ENCODE measurements at places on chromosomes 1 and 21.

- DNase-seq = no peak
Observed at GRCh38 chr1:6408023-6408422, 11.7 kb downstream of the HES2 start.

GRCh38 chr1:227568593-227568992, 5.2 kb downstream of the ZNF678 start:
- DNase-seq = no peak

- DNase-seq = no peak
Observed at GRCh38 chr1:81455481-81455880, 345.3 kb upstream of the ADGRL2 start.

- DNase-seq = no peak
Observed at GRCh38 chr1:64653466-64653865, 91.4 kb upstream of the RAVER2 start.

- no peak for DNase-seq
Observed at GRCh38 chr1:23217421-23218115, at the start of gene HTR1D. Gene HTR1D, minus strand, starts transcription at chr1:23217502. Its CDS starts 23,283 bp downstream, at chr1:23194219.

- peak; percentile 33 for DNase-seq
Observed at GRCh38 chr21:35377505-35378090, 328.5 kb upstream of the RUNX1 start.

DNA sequence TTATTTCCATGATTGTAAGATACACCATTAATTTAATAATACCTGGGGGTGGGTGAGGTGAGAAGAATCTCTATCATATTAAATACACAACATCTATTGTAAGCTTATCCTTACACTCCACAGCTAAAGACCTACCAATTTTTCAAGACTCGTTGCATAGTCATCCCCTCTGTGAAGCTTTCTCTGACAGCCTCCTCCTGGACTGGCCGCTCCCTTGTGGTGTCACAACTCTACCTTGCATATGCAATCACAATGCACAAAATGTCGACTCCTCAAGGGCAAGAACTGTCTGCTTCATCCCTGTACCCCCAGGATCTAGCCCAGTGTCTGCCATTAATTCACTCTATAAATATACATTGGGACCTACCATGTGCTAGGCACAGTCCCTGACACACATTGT, 2.4 kb upstream of the PTGFRN start:
- no peak for DNase-seq

GRCh38 chr1:5815211-5815610, 177.0 kb downstream of the NPHP4 start:
- DNase-seq = no peak

DNA sequence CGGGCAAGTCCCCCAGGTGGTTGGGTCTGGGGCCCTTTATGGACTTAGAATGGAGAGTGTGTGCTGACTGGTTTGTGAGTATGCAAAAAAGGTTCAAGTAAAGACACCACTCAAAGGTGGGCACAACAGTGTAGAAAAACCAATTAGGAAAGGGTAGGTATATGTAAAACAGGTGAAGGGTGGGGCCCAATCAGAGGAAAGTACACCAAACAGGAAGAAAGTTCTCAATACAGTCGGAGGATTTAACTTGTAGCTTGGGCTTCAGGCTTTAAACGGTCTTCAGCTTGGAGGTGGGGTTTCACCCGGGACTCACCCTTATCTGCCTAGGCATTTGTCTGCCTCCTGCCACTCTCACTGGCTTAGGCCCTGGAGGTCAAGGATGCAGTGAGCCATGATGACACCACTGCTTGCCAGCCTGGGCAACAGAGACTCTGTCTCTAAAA, 6.8 kb upstream of the PUM1 start:
- DNase-seq = no peak

- no peak for DNase-seq
Observed at GRCh38 chr1:165169028-165169427, 187.5 kb downstream of the LMX1A start.

GRCh38 chr1:87134625-87135328, 193.9 kb upstream of the LMO4 start:
- no peak for DNase-seq

DNA sequence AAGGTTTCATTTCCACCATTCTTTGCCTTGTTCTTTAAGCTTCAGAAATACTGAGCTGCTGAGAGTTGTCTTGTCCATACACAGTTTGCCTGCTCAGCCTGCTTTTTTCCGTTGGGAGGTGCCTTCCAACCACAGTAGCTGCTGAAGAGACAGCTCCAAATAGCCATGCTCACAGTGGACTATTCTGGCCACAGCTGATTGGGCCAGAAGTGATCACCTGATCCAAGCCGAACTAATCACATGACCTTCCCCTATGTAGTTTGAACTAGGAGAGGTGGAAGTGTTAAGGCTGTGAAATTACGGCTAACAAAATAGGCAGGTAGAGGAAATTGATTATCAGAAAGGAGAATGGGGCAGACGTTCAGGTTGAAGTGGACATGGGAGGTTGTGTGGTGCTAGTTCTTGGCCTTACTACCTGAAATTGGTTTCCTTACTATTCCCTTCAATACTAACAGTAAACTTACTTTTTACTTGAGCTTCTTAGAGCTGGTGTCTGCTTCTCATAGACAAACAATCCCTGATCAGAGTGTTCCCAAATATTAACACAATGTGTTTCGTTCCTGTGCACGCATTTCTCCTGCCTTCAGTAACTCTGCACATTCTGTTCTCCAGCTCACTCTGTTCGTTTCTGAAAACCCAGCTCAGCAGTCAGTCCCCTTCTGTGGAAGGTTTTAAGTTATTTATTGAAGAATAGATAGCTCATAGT, 136.1 kb downstream of the RWDD3 start:
- no peak for DNase-seq

DNA sequence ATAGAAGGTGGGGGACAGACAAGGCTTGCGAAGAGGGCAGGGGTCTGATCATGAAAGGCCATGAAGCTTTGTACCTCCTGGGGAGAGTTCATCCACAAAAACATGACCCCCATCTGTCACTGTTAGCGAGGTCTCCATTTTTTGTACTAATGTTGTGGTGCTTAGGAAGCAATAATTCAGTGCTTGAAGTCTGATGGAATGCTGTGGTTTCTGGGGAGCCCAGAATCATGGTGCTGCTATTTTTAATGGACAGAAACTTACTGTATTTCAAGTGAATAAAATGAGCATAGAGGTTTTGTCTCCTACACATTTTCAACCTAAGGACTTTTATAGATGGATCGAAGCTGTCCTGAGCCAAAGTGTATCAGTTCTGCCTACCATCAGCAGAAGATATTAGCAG, 28.2 kb upstream of the RGL1 start:
- DNase-seq = peak; percentile 22

- DNase-seq = no peak
Observed at GRCh38 chr1:18109756-18110597, 2.4 kb downstream of the IGSF21 start.

GRCh38 chr1:215526147-215526845, 40.8 kb upstream of the KCTD3 start:
- DNase-seq = peak; percentile 73

DNA sequence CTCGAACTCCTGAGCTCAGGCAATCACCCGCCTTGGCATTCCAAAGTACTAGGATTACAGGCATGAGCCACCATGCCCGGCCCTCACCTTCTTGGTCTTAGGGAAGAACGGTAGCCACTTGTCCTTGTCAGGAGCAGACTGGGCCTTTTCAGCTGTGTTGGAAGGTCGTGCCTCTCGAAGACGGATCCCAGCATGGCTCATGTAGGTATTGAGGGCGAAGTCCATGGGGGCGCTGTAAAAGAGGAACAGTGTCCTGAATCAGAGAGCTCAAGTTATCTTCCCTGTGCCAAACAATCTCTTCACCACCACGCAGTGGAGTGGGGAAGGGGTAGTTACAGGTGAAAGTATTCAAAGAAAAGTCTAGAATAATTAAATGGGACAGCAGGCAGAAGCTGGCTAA, 35.9 kb downstream of the LRRC71 start:
- no peak for DNase-seq

GRCh38 chr1:3745071-3745470, 7.2 kb upstream of the CCDC27 start:
- no peak for DNase-seq

DNA sequence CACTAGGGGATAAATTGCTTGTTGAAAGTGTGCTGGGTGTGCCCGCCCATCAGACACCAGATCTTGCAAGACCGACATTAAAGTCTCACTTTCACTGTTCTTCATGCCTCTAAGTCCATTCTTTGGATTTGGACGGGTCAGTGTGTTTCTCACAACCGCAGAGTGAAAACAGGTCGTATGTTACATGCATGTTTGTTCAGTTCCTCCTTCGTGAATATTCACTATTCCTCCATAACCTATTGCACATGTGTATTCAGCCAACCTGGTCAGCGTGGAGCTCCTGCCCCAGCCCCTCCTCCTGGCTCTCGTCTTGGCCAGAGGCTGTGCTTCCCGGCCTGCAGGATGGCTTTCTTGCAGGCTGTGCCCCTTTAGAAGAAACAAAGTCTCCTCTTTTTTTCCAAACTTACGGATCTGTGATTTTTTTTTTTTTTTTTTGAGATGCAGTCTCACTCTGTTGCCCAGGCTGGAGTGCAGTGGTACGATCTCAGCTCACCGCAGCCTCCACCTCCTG, 2.2 kb upstream of the KRTAP10-6 start:
- DNase-seq = no peak

DNA sequence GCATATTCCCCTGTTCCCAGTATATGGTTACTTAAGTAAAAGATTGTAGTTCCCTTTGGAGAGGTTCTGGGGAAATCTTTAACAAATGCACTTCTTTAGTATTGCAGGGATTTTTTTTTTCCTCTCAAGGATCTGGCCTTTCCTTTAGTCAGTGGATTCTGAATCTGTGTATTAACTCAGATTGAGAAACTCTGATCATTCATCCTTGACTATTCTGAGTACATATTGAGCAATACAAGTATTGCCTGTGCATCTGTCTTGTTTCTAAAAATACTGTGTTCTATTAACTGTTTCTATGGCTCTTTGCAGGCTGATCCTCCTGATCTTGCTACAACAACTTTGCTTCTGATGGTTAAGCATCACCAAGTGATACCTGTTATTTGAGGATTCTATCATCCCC, 67.8 kb upstream of the FGGY start:
- no peak for DNase-seq

DNA sequence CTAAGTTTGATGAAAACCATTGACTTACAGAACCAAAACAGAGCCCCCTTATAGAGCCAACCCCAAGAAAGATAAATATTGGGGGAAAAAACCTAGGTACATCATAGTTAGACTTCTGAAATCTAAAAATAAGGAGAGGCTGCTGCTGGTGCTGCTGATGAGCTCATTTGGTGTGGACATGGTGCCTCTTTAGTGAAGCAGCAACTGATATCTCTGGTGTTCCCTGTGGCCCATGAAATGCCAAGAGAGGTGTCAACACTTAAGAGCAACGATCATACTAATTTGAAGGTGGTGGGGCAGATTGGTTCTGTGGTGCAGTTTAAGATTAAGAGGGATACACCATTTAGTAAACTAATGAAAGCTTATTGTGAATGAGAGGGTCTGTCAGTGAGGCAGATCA, 35.9 kb downstream of the ST3GAL3 start:
- no peak for DNase-seq

DNA sequence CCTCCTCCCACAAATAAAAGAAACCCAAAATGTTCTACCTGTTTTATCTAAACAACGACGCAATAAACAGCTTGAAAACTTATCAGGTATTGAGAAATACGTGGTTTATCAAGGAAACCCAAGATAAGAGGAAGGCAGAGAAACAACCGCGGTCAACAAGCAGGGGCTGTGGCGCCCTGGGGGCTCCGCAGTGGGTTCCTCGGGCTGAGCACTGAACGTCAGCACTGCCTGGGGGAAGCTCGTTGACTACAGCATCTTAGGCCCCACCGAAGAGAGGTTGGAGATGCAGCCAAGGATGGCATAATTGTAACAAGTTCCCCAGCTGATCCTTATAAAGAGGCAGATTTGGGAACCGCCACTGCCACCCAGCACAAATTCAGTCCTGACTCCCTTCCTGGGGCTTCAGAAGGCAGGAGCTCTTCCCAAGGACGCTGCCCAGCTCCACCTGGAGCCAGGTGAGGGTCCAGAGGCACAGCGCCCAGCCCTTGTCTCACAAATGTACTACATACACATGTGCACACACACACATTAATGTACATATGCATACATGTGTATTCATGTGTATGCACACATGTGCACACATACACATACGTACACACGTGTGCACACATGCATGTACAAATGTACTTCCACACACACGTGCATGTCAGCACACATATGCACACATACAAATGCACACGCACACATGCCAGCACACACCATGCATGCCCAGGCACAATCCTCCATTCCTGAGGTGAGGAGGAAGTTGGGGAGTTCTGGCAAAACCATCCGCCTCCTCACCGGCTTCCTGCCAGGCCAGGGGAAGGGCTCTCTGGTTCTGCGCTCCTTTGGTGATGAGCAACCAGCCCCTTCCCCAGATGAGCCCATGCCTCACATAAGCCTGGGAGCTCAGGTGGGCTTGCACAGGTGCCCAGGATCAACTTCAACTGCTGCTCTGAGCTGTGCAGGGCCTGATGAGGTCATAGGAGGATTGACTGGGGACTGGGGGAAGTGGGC, 251.1 kb downstream of the NPHP4 start:
- DNase-seq = no peak

- peak; percentile 63 for DNase-seq
Observed at GRCh38 chr1:111489604-111490003, 13.8 kb downstream of the ADORA3 start.

DNA sequence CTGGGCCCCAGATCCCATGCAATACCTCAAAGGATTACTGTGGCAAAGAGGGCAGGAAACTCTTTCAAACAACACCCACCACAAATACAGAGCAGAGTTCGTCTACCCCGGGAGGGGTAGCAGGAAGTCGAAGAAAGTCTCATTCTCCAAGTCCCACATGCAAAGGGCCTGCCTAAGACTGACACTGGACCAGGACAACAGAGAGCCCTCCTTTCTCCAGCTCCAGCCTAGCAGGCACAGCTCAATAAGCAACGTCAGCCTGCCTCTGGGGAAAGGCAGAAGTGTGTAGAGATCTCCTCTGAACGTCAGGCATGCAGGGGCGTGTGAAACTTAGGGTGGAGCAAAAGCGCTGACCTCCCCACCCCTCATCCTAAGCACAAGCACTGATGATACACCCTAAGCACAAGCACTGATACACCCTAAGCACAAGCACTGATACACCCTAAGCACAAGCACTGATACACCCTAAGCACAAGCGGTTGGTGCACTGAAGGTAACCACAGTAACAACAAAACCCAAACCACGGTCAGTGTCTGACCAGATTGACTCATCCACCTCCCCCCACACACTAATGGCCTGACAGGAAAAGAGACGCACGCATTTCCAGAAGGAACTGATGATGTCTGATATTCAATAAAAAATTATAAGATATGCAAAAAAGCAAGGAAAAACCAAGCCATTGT, 1.3 kb downstream of the KRTAP12-3 start:
- no peak for DNase-seq

GRCh38 chr1:17540255-17541001, 930 bp downstream of the ARHGEF10L start:
- DNase-seq = peak; percentile 48

Data from cardiac muscle cell (in vitro differentiated cells and primary cell).